ENCODE measurements at places on chromosomes 2 and 18. TPM values are rescaled to one million over a fixed set of nuclear protein-coding genes. Genes with fewer than 3 reads are reported as not detected.

DNA sequence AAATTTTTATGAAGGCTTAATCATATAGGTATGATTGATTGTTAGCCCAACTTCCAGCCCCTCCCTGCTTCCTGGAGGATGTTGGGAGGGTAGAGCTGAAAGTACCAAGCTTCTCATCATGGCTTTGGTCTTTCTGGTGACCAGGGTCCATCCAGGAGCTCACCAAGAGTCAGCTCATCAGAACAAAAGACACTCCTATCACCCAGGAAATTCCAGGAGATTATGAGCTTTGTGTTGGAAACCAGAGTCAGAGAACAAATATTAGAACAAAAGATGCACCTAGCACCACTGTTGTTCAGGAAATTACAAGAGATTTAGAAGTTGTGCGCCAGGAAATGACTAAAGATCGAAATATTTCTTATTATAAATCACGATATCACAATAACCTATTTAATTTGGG is 119.9 kb upstream of the THUMPD2 start:
- DNase-seq: no peak

- DNase-seq: no peak
These were observed 78.5 kb downstream of the PTPN4 start for GRCh38 chr2:119838179-119838578.

The GREB1 gene
- total RNA-seq: 5.9 TPM

The PHOSPHO2 gene
- total RNA-seq: 2.8 TPM

DNA sequence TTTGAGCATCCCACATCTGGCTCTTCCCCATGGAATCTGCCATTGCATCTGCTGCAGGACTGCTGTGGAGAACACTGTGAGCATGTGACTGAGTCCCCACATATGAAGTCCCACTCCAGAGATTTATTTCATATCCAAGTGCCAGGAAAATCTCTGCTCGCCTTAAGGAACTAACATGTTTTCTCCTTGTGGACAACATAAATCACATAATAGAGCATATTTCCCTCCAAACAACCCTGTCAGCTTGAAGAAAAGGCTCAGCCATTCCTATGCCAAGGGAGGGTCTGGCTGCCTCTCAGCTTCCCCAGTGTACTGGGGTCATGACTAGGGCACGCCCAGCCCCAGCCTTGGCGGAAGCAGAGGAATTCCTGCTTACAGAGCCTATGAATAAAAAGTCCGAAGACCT is 193.7 kb downstream of the DNER start:
- no peak for DNase-seq

The KYNU gene
- total RNA-seq: 1.2 TPM

- DNase-seq: no peak
These were observed 54.1 kb upstream of the HS6ST1 start for GRCh38 chr2:128372621-128373341.

- DNase-seq: peak; percentile 84
These were observed at the start of gene BCL11A for GRCh38 chr2:60553495-60554073. BCL11A (minus strand) TSS chr2:60553654; CDS start chr2:60553270, 384 bp downstream.

DNA sequence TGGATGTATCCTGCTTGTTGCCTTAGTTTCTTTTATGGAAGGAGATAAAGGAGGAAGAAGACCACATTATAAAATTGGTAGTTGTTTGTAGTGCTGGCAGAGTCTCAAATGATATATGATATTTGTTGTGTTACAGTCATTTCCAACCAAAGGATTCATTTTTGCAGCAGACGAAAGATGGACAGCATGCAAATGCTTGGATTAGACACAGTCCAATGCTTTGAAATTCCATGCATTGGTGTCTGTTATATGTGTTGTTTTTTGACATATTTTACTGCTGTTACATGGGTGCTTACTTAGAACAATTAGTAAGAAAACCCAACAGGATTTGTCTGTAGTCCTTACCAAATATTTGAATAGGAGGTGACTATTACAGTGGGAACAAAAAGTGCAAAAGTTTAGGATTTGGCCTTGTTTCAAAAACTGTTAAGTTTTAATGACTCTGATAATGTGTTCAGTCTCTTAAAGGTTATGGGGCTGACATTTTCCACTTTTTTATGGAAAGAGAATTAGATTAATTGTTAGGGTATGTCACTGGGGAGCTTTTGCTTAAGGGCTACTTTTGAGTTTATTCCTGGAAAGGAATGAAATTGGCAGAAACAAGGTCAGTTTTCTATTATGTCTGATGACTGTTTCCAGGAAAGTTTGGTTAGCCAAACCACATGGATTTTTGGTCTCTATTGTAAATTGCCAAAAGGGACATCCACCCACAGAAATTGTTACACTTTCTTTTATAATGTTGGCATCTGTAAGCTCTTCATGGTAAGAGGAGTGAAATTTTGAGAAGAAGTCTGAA is 229.4 kb upstream of the MMADHC start:
- no peak for DNase-seq

DNA sequence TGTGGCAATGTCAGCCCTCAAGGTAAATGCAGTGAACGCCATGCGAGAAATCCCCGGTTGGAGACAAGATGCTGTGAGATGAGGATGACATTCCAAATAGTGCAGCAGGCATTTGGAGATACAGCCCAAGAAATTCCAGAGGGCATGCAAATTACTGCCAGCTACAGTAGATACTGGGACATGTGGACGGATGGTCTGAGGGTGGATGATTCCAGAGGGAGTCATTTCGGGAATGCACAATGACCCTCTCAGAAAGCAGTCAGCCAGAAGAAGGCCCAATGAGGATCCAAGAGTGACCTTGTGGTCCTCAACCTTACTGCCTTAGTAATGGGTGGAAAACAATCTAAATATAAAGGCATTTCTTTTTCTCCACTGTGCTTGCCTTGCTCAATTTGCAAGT is 111.3 kb downstream of the HNRNPLL start:
- DNase-seq: no peak

The LCT gene
- not detected for total RNA-seq

The GYPC gene
- 134 TPM for total RNA-seq

GRCh38 chr2:120729406-120730399 is 6.0 kb upstream of the GLI2 start:
- DNase-seq: no peak

The PRKD3 gene
- total RNA-seq: 9.6 TPM

- no peak for DNase-seq
These were observed 161.4 kb downstream of the XIRP2 start for GRCh38 chr2:167049659-167050058.

GRCh38 chr18:44842588-44843412 is 162.1 kb downstream of the SETBP1 start:
- DNase-seq: no peak

DNA sequence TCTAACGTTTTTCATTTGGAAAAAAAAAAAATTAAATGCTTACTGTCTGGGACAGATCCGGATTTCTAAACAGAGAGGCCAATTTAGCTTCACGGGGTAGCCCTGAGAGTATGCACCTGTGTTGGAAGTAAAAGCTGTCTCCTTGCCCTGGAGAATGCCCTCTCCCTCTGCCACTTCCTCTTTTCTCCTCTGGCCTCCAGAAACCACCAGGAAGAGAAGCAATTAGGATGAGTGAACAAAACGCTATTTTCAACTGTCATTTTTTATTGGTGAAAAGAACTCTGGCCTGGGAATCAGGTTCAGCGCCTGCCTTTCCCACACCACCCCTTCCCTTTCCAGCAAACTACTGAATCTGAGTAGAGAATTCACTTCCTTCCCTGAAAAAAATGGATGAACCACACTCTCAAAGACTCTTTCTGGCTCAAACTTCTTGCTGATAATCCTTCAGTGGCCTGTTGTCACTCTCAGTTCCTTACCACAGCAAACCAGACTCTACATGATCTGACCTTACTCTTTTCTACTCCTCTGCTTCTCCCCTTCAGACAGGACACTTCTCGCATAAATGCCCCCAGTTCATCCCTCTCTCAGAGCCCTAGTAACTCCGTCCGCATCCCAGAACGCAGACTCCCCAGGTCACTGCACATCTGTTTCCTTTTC is 29.8 kb downstream of the KLF7 start:
- no peak for DNase-seq

The TFCP2L1 gene
- 0.04 TPM for total RNA-seq

DNA sequence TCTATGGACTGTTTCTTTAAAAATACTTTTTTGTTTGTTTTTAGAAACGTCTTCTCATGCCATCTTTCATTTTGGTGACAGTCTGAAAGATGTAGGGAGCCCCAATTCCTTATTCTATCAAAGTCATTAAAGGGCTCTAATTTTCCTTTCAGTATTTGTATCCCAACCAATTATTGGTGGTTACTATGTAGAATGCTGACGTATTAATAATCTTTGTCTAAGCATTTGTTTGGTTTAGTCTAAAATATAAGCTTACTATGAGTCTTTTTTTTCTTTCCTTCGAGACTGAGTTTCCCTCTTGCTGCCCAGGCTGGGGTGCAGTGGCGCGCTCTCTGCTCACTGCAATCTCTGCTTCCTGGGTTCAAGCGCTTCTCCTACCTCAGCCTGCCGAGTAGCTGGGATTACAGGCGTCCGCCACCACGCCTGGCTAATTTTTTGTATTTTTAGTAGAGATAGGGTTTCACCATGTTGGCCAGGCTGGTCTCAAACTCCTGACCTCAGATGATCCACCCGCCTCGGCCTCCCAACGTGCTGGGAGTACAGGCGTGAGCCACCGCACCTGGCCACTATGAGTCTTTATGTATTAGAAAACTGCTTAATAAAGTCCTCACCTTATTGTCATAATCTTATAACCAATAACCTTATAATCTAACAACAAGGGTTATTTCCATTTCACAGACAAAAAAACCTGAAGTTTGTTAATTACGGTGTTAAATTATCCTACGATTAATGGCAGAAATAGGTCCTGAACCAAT is 849 bp upstream of the VRK2 start:
- DNase-seq: peak; percentile 22

DNA sequence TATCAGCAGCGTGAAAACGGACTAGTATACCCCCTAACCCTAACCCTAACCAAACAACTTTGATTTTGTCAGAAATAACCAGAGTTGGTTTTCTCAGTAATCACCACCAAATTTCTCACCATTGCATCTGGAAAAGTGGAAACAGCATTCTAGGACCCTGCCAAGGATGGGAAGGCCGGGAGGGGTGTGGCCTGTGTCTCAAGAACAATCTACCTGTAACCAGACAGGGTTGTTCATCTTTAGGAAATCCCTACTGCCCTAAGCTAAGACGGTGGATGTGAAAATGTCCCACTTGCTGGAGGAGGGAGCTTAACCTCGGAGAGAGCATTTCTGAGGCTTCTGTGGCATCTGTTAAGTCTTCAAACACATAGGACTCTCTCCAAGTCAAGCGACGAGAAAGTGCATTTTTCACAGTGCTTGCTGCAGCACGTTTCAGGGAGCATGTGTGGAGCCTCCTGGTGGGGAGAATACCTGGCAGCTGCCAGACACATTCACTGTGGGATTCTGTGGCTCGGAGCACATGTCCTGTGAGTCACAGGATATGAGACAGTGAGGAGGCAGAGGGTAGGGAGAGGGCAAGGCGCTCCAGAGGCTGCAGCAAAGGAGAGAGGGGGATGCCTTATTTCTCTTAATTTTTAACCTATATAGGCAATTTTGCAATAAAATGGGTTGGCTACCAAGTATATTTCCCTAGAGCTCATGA is 207.5 kb downstream of the SPP2 start:
- DNase-seq: no peak

DNA sequence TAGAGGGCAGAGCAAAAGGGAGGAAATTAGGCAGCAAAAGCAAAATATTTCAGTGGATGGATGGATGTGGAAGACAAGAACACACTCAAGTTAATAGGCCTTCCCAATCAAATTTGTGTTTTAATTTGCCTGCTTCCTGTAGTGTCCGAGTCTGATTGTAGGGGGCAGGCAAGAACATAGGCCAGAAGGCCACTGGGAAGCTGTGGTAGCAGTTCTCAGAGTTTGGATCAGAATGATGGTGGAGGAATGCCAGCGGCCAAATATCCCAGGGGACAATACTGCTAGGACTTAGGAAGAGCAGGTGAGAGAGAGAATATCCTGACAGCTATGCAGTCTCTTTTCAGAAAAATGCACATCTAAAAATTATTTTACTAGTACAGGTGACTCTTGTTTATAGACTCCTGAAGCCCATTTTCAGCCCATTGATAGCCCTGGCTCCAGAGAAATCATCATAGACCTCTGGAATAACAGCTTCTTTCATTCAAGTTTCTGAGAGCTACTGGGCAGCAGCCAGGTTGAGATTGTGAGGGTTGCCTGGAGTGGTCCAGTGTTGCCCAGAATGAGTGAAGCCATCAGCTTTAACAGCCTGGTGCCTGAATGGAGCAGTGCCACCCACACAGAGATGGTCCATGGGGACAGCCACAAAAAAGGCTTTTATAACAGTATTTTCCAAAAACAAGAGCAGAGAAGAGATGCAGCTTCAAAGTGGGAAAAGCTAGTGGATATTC is 19.1 kb upstream of the SERPINE2 start:
- DNase-seq: no peak

GRCh38 chr2:193502363-193503035 is 1307.8 kb upstream of the TMEFF2 start:
- no peak for DNase-seq

DNA sequence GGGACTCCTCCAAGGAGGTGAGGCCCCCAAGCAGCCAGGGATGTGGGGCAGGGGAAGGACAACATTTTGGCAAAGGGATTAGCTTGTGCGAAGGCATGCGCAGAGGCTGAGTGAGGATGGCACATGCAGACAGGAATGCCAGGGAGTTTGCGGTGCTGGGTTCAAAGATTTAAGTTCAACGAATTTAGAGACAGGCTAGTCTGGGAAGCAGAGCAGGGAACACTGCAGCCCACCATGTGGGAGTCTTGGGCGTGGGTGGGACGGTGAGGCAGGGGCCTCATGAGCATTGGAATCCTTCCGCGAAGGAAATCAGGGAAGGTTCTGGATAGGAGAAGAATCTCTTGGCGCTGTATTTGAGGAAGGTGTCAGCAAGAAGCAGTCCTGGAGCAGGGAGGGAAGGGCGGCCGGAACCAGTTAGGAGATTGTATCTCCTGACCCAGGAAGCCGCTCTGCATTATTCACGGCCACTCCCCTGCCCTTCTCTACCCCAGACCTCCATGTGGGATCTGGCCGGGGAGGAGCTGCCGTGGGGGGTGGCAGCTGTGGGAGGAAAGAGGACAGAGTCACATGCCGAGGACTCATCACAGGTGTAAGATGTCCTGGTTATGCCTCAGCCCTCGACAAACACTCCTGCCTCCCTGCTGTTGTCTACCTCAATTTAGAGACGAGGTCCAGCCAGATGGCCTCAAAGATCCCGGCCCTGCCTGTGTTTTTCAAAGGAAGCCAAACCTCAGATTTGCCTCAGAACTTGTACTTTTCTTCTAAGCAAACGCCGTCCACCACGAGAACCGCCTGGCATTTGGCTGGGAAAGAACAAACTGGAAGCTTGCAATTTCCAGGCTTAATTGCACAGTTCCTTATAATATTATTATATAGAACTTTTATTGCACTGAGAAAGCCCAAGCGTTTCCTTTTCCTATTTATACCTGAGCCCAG is 123.7 kb upstream of the SMAD2 start:
- DNase-seq: no peak

DNA sequence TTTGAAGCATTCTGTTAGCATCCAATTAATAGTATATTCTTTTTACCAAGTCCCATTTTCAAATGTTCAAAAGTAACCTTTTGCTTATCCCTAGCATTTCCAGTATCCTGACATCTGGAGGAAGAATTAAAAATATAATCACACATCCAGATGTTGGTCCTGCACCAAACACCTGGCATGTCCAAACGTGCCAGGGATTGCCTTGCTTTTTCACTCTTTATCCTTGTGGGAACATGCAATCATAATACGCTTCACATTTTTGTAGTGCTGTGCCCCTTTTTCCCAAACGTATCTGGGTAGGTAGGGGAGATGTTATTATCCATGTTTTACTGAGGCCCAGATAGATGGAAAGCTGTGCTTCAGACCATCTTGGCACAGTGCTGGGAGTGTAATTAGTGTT is 133.0 kb downstream of the TPGS2 start:
- no peak for DNase-seq

The UNC50 gene
- 22.4 TPM for total RNA-seq

All from heart left ventricle (tissue), 16 donors.